ENCODE measurements at places on chromosomes 13 and 19. TPM values are rescaled to one million over a fixed set of nuclear protein-coding genes. Genes with fewer than 3 reads are reported as not detected.

Gene DACH1
- total RNA-seq = not detected

Gene ADGRE3
- not detected for total RNA-seq

Gene NLRP9
- not detected for total RNA-seq

DNA sequence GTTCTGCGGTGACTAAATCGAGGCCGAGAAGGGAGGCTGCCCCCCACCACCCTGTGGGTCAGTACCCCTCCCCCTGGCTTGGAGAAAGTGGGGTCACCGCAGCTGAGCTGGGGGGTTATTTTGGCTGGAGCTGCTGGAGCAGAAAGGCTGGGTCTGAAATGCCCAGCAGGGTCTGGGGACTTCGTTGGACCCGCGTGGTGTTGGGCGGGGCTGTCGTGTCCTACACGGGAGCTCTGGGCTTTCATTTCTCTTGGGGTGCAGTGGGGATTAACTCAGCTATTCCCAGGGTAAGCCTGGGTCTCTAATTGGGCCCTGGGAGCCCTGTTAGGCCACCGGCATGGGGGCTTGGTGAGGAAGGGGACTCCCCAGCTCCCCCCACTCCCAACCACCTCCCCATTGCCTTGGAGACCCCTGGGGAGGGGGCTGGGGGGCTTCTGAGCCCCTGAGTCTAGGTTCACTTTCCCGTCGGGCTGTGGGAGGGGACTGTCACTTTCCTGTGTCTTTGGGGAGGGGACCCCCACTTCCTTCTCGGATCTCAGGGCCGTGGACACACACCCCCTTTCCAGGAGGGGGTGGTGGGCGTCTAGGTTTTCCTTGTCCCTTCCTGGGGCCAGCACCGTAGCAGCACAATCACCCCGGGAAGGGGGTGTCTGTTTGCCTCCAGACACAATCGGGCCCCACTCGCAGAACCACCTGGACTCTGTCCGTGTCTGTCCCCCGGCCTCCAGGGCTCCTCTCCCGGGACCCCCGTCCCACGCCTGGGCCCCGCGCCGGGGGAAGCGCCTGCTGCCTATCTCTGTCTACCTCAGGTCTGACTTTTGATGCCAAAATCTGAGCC lies 10.2 kb upstream of the WDR18 start:
- H3K27ac ChIP-seq = no peak overlapping the region
- no peak overlapping the region for H3K4me3 ChIP-seq
- H3K36me3 ChIP-seq = peaks cover 23% of the 10 kb centered on the region
- no peaks in the 10 kb centered on the region for H3K27me3 ChIP-seq
- H3K4me1 ChIP-seq = no peaks in the 10 kb centered on the region

DNA sequence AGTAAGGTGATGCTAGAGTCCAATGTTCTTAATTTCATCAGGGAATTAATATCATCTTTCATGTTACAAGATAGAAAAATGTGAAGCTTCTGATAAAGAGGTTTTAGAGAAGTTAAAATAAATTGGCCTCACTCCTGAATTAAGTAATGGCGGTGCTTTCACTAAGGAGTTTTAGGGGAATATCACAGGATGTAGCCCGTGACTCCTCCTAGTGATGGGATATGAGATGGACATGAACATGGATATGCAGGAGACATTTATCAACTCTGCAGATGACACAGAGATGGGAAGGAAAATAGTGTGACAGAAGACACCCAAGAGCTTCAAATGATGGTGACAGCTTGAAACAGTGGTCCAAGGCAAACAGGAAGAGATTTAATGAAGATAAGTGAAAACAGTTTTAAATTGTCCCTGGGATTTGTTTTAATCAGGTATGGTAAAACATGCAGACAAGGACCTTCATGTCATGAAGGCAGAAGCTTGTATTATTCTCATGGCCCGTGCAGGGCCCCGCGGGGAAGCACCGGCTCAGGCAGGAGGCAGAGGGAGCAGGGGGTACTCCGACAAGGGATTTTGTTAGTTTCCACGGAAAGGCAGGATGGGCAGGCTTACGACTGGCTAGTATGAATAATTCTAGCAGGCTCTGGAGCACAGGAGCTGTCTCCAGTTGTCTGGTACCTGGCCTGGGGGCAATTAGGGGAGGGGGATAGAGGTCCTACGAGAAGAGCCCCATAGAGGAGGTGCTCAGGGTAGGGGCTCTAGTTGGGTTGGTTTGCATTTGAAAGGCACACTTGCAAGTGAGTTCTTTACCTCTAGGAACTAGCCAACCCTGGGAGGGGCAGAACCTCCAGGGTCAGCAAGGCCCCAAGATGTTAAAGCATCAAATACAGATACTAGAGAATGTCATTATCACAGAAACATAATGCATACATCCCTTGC lies 38.7 kb upstream of the FARP1 start:
- no peaks in the 10 kb centered on the region for H3K27me3 ChIP-seq
- H3K27ac ChIP-seq = no peak overlapping the region
- no peak overlapping the region for H3K4me3 ChIP-seq
- DNase-seq = no peak

DNA sequence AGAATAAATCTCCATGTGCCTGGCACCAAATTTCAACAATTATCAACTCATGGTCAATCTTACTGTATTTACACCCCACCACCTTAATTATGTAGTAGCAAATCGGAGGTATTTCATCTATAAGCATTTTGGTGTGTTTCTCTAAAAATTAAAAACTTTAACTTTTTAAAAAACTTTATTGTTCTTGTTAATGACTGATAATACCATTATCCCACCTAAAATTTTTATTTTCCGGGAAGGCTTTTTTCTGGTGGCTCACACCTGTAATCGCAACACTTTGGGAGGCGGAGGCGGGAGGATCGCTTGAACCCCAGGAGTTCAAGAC lies 453 bp upstream of the PDCD2L start:
- no peak for DNase-seq
- H3K4me1 ChIP-seq = peaks cover 15% of the 10 kb centered on the region
- peak overlapping the region; percentile 79 for H3K27ac ChIP-seq
- H3K36me3 ChIP-seq = peaks cover 27% of the 10 kb centered on the region

DNA sequence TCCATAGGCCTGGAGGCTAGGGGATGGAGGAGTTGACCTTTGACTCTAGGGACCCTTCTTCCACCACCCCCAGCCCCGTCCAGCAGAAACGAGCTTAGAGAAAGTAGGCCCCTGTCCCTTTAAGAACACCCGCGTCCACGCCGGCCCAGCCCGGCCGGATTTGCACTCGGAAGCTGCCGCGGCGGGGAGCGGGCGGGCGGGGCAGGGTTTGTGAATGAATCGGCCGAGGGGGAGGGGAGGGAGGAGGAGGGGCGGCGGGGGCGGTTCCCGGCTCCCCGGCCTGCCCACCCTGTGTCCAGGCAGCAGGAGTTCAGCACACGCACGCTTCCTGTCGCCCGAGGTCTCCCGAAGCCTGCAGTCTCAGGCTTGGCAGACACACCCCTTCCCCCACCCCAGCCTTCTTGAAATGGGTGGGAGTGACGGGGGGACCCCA lies 1.5 kb downstream of the UNC13A start:
- peaks cover 6% of the 10 kb centered on the region for H3K4me1 ChIP-seq
- H3K4me3 ChIP-seq = no peak overlapping the region
- no peak for DNase-seq
- H3K36me3 ChIP-seq = peaks cover 2% of the 10 kb centered on the region
- peaks cover 58% of the 10 kb centered on the region for H3K27me3 ChIP-seq
- H3K27ac ChIP-seq = no peak overlapping the region

DNA sequence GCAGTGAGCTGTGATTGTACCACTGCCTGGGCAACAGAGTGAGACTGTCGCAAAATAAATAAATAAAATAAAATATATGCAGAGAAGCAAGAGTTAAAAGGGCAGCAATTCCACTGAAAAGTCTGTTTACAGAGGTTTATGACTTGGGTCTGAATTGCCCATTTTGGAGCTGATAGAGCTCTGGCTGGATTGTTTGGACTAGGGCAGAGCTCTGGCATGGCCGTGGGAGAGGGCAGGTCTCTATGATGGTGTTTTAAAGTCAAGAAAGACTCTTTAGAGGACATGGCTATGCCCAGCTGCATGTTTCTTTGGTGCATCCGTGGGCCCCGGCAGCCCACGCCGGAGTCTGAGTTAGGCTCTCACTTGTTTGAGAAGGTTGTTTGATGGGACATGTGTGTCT lies 64.6 kb upstream of the C1QTNF9 start:
- no peaks in the 10 kb centered on the region for H3K27me3 ChIP-seq
- H3K4me1 ChIP-seq = peaks cover 10% of the 10 kb centered on the region
- H3K27ac ChIP-seq = no peak overlapping the region
- H3K4me3 ChIP-seq = no peak overlapping the region

DNA sequence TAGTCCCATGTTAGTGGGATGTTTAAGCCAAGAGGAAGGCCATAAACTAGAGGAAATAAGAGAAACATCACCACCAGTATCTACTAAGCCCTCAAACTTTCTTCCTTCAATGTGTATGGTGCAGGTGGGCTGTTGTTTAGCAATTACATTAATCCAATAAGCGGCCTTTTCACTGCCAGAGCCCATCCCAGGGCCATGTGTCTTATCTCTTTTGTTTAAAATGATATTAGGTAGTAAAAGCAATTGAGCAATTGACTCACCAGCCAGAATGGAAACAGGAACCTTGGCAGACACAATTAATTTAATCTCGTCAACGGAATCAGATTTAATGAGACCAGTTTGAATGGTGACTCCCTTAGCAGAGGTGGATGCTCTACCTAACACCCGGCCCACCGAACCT lies 1503.5 kb downstream of the UQCRFS1 start:
- H3K4me3 ChIP-seq = no peak overlapping the region
- no peaks in the 10 kb centered on the region for H3K27me3 ChIP-seq
- no peaks in the 10 kb centered on the region for H3K4me1 ChIP-seq
- H3K36me3 ChIP-seq = peaks cover 2% of the 10 kb centered on the region
- H3K27ac ChIP-seq = no peak overlapping the region

DNA sequence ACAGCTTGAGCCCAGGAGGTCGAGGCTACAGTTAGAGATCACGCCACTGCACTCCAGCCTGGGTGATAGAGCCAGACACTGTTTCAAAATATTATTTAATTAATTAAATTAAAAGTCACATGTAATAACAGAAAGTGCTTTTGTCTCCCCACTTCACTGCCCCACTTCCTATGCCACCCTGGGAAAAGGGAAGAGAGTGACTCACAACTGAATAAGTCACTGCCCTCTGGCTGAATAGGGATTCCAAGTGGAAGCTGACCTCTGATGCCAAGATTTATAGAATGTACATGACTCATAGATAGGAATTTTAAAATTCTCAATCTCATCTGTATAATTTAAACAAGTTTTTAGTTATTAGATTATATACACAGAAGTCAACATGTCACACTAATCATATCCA lies 22.2 kb upstream of the ERVV-1 start:
- H3K4me1 ChIP-seq = peaks cover 12% of the 10 kb centered on the region
- no peak overlapping the region for H3K4me3 ChIP-seq
- no peak for DNase-seq
- H3K36me3 ChIP-seq = peaks cover 12% of the 10 kb centered on the region
- H3K27me3 ChIP-seq = peaks cover 7% of the 10 kb centered on the region

DNA sequence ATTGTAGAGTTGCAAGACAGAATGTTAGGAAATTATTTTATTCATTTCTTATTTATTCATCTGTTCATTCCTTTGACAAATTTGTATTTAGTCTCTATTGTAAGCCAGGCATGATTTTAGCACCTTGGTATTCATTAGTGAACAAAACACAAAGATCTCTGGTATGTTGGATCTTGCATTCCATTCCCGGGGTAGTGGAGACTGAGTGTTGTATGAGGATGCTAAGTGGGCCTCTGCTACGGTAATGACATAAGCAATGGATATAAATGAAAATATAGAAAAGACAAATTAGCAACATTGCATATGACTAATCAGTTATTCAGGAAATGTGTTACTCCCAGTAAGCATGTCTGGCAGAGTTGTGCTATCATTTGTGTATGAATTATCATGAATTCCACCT lies 449.3 kb downstream of the PCDH17 start:
- no peaks in the 10 kb centered on the region for H3K27me3 ChIP-seq
- no peaks in the 10 kb centered on the region for H3K36me3 ChIP-seq
- no peak overlapping the region for H3K27ac ChIP-seq
- DNase-seq = no peak

DNA sequence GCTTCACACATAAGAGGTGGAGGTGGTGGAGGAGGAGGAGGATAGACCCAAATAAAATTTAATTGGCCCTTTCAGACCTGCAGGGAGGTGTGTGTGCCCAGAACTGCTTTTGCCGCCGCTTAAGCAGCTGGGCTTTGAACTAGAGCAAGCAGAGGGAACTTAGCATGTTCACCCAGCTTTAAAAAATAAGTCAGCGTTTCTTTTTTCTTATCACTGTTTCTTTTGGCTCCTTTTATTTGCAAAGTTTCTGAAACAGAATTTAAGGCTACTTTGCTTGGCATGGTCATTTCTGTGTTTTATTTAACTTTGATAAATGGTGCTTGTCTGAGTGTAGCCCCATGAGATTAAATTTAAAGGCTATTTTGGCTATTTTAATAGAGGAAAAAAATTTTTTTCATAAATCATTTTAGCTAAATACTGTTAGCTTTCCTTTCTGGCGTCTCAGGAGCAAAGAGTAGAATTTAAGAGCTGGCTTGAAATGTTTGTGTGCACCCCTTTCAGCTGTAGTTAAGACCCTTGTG lies 43.3 kb upstream of the RNF113B start:
- DNase-seq = no peak
- no peak overlapping the region for H3K4me3 ChIP-seq
- no peak overlapping the region for H3K27ac ChIP-seq
- no peaks in the 10 kb centered on the region for H3K36me3 ChIP-seq
- no peaks in the 10 kb centered on the region for H3K4me1 ChIP-seq

DNA sequence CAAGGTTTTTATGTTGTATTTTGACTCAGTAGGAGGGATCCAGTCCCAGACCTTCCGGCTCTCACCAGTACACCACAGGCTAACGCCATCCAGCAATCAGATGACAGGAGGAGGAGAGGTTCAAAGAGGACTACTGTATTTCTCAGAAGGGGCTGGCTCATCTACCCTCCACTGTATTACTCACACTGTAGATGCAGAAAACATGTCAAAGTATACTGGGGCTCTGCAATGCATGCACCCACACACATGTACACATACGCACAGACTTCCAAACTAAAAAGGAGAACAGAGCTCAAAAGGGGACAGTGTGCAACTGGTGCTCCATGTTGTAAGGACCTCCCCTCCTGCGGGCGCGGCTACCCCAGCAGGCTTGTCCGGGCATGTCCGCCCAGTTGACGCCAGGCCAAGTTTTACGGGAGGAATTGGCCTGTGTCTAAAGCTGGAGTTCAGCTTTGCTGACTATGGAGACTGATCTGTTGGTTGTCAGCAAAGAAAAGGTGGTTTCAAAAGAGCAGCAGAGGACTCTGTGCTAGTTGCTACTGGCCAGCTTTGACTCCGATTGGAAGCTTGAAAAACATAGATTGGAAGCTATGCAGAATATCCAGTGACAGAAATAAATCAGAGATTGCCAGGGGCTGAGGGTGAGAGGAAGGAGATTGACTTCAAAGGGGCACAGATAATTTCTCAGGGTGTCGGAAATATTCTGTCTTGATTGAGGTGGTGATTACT lies 314.2 kb downstream of the DLEU7 start:
- H3K36me3 ChIP-seq = peaks cover 3% of the 10 kb centered on the region
- H3K27ac ChIP-seq = no peak overlapping the region
- H3K4me3 ChIP-seq = no peak overlapping the region
- H3K27me3 ChIP-seq = peaks cover 4% of the 10 kb centered on the region
- DNase-seq = peak; percentile 47
